ENCODE measurements at places on chromosomes 1 and 21.

DNA sequence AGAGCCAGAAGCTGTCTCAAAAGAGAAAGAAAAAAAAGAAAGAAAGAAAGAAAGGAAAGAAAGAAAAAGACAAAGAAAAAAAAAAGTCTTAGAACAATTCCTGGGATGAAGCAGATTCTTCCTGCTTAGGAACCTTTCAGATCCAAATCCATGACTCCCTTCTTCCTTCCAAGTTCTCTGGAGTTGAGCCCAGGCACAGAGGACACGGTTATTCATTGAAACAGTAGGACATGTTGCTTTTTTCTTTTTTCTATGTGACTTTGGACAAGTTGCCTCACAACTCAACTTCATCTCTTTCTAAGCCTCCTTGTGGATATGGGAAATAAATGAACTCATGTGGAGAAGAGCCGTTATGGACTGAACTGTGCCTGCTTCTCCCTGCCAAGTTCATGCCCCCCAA is 14.7 kb upstream of the TNFRSF8 start:
- DNase-seq, result no peak

DNA sequence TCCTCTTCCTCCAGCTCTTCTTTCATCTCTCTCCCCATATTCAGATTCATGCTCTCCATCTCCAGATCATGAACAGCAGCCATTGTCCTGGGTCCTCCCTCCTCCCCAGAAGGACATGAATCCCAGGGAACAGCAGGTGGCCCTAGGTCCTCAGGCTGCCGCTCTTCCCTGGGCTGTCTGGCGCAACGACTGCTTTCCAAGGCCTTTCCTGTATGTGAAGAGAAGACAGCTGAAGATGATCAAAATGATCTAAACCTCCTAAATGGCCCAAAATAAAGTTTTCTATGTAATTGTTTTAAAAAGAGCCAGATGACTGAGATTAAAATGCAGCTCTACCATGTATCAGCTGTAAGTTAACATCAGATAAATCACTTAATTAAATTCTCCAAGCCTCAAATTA is 22.5 kb downstream of the RHBDL2 start:
- DNase-seq, result no peak

DNA sequence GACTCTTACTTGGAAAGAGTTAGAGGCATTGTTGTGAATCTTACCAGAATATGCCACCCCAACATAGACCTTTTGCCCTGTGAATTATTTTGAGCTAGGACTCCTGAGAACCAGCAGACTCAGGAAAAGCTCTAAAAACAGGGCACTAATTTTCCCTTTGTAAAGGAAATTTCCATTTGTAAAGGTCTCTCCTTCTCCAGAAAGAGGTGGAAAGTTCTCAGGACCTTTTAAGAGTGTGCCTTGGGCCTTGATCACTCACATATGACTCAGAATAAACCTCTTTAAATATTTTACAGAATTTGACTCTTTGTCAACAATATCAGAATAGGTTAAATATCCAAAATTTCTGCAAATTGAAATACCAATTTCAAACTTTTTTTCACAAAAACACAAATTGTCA is 721.8 kb upstream of the NCAM2 start:
- no peak for DNase-seq

GRCh38 chr1:15627343-15627988 is 10.2 kb downstream of the DDI2 start:
- no peak for DNase-seq

DNA sequence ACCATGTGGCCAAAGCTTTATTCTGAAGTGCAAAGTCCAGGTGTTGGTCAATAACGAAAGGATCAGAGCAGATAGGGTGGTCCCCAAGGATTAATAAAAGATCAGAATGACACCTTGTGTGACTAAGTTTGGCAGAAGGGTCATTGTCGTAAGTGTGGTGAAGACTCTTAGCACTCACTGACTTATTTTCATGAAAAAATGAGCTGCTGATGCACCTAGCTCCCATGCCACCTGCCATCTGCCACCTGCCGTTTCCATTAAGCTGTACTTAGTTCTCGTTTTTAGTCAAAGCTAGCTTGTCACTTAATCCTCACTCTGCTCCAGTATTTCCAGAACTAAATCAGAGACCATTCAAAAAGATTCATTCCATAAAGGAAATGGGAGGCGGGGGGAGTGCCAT is 112.6 kb downstream of the SEC16B start:
- no peak for DNase-seq

GRCh38 chr1:77468257-77468948 is 186.6 kb downstream of the AK5 start:
- no peak for DNase-seq

DNA sequence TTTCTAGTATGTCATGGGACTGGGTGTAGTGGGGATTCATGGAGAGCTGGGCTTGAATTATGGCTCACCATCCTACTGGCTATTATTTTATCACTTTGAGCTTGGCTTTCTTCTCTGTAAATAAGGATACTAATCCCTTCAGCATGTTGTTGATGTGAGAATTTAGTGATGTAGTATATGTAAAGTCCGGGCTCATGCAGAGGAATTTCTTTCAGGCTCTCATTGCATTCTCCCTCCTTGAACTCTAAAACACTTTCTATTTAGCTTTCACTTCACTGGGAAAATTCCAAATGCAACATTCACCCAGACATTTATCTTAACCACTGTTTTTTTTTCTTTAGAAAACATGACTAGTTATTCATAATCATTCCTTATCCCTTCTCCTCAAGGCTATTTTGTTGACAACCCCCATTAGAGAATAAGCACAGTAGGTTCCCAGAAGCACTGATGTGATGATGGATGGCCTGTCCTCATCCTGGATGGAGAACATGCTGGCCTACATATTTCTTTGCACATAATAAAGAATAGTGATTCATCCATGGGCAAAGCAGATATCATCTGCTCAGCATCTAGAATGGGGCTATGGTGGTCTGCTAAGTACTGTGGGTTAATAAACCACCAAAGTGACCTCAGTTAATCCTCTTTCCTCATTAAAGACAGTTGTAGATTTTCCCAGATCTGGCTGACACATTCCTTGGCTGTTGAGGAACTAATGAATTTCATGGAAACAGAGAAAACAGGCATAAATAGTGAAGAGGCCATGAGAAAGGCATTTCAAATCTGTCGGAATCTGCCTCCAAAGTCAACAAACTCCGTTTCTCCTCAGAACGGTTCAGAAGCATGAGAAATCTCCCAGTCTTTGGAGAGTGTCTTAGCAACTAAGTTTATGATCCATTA is 68.0 kb upstream of the CYP2J2 start:
- no peak for DNase-seq

DNA sequence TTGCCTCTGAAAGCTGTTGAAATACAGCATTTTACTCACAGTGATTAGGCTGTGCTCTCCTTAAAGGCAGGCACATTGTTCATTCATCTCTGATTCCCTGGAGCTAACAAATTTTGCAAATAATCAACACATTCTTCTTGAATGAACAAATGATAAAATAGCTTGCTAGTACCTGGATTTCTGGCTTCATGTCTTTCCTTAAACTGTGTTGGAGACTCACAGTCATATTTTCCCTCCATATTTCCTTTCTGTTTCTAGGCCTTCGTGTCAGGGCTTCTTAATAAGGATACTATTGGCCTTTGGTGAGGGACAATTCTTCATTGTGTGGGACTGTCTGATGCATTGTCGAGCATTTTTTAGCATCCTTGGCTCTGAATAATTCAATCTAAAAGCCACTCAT is 9.7 kb downstream of the HSD11B1 start:
- no peak for DNase-seq

DNA sequence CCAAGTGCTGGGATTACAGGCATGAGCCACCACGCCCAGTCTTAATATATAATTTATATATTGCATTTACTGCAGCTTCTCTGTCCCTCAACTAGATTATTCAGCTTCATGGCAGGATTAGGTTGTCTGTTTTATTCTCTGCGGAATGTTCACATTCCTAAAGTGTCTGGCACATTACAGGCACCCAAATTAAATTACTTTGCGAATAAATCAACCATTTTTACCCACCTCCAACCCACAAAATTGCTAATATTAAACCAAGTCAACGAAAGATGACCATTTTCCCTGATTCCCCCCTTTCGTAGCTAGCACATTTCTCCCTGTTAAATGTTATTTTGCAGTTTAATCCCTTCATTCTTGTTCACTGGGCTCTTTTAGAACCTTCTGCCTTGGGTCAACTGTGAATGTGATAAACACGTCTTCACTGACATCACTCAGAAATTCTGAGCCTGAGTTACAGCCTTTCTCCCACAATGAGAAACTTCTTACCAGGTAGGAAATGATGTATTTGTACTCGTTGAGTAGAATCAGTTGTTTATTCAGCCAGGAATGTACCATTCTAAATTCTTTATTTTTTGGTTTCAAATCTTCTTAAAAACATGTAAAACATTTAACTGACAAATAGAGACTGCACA is 35.9 kb downstream of the THAP3 start:
- DNase-seq, result no peak

DNA sequence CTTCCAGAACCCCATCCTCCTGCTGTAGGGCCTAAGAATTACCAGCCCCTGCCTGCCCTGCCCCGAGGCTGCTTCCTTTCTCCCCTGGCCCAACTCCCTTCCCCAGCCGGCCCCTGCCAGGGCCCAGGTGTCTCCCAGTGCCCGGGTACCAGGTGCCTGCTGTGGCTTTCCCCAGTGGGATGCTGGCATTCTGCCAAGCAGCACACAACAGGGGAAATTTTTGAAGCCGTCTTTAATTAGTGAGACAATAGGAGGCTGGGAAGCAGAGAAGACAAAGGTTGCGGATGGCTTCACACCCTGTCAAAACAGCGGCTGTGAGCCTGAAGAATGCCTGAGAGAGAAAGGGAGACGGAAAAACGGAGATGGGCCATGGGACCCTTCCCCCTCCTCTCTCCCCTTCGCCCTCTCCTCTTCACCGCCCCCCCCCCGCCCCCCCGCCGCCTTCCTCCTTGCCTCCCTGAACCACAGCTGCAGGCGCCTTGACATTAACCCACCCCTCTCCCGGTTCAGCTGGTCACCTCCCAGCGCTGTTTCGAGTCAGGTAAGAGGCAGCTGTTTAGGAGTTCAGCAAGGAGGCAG is 33.6 kb downstream of the LRRN2 start:
- DNase-seq, result no peak

- DNase-seq, result no peak
Observed at GRCh38 chr1:113657126-113657525, 102.2 kb downstream of the PHTF1 start.

- DNase-seq, result no peak
Observed at GRCh38 chr1:206535853-206536188, 28.5 kb downstream of the RASSF5 start.

GRCh38 chr1:223210788-223211120 is 67.7 kb upstream of the TLR5 start:
- DNase-seq, result no peak

DNA sequence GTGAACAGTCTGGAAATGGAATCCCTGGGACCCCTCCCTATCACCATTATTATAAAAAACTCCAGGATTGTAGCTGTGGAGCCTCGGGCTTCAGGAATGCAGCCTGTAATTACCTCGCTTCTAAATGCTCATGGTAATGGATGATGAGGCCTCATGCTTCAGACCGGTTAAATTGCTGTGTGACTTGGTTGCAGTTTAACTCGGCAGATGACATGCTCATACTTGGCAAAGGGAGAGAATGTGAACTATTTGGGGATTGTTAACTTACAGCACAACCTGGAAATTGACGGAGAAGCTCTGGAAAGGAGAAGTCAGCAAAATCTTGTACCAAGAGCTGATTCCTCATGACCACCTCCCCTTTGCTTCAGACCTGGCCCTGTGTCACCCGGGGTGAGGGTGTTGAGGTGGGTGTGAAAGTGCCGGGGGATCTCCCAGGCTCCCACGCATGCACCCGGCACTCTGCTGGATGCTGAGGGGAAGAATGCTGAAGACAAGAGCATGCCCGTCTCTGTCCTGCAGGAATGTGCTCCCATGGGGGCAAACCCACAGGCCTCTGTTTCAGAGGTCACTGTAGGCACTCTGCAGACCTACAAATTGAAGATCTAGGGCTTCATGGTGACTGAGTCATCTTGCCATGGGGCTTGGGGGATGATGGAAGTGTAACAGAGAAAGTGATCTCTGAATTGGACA is 364.8 kb downstream of the RPS6KC1 start:
- DNase-seq, result no peak

GRCh38 chr1:44302541-44302940 is 52.5 kb downstream of the ERI3 start:
- no peak for DNase-seq

GRCh38 chr1:164619006-164619784 is 60.2 kb downstream of the PBX1 start:
- DNase-seq, result no peak

DNA sequence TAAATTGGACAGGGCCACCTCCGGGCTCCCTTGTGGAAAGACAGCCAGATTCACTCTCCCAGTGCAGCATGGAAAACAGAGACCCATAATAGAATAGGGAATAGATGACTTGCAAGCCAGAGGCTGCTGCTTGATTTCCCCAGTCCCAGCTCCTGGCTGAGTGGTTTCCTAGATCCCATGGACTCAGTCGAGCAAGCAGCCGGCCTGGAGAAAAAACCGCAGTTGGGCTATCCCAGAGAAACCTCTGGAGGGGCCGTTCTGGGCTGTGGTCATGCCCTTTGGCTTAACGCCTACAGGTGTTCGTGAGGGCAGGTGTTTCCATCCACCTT is 61.7 kb downstream of the ELK4 start:
- DNase-seq, result no peak

DNA sequence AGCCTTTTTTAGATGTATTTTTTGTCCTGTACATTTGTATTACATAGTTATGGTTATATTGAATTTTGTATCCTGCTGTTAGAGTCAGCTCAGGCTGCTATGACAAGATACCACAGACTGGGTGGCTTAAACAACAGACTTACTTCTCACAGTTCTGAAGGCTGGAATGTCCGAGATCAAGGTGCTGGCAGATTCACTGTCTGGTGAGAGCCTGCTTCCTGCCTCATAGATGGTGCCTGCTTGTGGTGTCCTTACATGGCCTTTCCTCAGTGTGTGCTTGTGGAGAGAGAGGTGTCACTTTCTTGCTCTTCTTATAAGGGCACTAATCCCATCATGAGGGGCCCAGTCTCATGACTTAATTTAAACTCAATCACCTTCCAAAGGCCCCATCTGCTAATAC is 23.1 kb upstream of the MYSM1 start:
- no peak for DNase-seq

DNA sequence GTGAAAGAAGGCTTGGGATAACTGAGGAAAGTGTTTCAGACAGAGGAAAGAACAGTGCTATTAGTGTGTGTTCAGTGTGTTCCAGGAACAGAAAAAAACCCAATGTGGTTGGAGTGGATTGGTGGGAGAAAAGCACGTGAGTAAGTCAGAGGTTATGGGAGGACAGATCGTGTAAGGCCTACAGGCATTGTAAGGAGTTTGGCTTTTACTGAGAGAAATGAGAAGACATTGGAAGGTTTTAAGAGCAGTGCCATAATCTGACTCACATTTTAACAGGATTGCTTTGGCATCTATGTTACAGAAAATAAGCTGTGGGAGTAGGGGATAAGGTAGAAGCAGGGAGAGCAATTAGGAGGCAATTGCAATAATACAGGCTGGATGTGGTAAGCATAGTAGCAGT is 4.8 kb downstream of the ARPC5 start:
- no peak for DNase-seq

DNA sequence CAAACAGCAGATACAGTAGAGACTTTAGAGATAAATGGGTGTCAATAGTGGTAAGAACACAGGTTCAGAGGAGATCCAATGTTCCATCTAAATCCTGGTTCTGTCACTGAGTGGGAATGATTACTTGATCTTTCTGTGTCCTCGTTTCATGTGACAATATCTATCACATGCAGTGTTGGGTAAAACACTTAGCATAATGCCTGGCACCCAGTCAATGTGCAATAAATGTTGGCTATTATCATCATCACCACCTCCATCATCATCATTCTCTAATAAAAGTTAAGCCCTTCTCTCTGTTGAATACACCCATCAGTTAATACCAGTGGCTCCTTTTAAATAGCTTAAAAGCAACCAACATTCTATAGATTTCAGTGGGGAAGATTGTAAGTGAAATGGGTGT is 184.7 kb downstream of the ST6GALNAC3 start:
- no peak for DNase-seq

Data from esophagus squamous epithelium (tissue), 5 donors.